ENCODE measurements at places on chromosomes 7 and 10.

- no peak for DNase-seq
Observed at GRCh38 chr10:51999096-51999495, 299.7 kb upstream of the CSTF2T start.

DNA sequence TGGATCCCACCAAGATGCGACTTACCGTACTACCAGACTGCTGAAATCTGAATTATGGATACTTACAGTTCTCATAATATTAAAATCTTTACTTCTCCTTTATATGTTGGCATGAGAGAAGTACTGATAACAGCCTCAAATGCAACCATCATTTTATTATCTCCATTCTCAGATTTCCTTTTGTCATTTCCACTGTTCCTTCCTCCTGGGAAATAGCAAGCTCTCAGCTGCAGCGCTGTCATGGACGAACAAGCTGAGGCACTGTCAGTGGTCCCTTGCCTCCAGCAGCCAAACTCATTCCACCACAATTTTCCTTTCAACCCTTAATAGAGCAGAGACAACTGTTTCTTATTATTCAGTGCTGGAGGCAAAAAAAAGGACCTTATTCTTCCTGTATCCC, 478.4 kb downstream of the ARL4A start:
- no peak for DNase-seq

- DNase-seq = no peak
Observed at GRCh38 chr7:148905093-148905666, 21.1 kb upstream of the EZH2 start.

DNA sequence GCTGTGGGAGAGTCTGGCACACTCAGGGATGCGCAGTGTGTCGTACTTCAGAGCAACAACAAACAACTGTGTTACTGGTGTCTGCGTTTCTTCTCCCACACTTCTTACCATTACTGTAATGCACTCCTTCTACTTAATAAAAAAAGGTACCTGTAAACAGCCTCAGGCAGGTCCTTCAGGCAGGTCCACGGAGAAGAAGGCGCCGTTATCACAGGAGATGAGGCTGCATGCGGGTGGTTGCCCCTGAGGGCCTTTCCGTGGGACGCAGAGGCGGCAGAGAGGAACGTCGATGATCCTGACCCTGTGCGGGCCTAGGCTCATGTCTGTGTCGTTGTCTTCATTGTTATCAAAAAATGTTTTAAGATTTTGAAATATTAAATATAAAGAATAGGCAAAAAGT, 29.4 kb downstream of the NKX6-2 start:
- no peak for DNase-seq

DNA sequence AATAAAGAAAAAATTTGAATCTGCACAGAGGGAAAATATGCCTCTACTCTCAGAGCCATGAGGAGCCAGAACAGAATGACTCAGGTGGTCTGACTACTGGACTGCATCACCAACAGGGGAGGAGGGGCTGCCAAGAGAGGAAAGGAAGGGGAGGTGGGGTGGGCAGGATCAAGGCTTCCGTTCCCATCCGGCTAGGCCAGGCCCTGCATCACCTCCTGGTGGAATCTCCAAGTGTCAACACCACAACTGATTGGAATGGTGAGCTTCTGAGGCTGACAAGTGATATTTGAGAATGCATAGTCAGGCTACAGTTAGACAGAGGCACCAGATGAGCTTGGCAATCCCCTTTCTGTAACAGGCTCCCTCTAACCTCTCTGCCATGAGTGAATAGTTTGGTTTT, 10.4 kb upstream of the GPR26 start:
- DNase-seq = peak; percentile 62

DNA sequence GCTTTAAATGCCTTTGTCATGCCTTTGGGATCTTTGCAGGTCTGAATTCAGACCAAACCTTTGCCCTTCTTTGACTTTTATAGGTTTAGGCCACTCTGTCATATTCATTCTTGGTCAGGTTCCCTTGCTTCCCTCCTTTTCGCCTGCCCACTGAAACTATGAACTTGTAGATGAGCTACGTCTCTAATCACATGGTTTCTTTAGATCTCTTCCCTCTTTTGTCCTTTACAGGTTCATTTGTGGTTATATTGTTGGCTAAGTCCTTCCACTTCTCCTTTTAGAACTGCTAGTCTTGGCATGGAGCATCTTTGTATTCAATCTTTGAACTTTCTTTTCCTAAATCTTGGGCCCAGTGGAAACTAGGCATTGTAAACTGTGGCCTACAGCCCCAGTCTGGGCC, 104.0 kb upstream of the ZEB1 start:
- no peak for DNase-seq

- no peak for DNase-seq
Observed at GRCh38 chr10:76185471-76186301, 754.3 kb downstream of the LRMDA start.

DNA sequence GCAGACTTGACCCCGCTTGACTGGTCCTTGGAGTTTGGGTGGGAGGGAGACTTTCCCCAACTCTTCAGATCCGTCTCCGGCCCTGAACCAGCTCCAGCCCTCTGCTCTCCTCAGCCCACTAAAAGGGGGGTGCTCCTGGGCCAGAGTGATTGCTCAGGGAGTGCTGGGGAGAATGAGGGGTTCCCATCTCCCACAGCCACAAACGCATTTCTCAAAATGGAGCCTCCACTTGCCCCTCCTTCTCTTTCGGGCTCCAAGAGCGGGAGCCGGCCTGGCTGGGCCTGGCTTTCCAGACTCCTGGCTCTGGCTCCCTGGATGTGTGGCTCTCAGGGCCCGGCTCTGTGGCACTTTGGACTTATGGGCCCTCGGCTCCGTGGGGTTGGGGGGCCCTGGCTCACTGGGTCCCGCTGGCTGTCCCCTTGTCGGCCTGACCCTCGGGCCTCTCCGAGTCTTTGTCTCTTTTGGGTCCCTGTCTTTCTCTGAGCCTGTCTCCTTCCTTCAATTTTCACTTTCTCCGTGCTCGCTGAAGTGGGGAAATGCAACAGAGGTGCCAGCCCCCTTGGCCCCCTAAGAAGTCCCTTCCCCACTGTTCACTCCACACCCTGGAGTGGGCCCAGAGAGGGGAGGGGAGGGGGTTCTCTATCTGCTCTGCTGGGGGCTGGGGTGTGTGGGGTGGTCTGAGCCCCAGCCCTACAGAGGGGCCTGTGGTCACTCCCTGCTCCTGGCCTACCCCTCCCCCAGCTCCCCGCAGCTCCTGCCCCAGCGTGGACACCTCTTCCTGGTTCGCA, 713 bp downstream of the LZTS2 start:
- peak; percentile 96 for DNase-seq

DNA sequence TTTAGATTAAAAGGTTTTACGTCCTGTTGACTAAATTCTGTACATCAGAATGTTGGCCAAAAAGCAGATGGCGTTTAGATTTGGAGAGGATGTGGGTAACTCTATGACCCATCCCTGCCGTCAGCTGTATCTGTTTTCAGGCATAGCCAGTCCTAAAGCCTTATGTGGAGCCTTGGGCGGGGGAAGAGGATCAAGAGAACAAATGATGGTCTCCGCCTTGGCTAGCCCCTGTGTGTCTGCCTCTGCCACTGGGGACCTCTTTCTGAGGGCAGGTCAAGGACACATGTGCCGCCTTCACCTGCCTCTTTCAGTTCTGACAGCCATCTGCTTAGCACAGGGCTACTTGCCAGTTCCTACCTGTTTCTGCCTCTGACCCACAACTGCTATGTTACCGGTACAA, 24.1 kb downstream of the PDSS1 start:
- DNase-seq = no peak

DNA sequence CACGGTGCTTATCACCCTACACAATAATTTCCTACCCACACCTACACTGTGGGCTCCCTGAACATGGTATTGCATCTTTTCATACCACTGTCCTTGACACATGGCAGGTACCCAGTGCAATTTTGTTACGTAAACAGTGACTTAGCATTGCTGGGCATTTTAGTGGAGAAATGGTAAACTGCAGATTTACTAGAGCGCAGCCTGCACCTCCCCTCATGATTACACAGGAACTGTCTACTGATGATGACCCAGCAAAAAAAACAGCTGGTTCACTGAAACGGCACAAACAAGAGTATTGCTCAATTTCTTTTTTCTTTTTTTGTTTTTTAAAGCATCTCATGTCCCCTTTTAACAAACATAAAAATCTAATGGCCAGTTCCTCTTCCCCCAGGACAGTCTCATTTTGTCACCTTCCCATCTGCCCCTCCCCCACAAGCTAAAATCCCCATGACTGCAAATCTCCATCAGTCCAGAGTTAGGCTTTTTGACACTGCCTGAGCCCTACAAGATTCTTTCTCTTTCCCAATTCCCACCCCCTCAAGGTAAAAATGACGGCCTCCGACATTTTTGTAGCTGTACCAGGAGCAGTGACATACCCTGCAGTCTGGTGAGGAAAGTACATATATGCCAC, 2.8 kb downstream of the ZNF746 start:
- no peak for DNase-seq

DNA sequence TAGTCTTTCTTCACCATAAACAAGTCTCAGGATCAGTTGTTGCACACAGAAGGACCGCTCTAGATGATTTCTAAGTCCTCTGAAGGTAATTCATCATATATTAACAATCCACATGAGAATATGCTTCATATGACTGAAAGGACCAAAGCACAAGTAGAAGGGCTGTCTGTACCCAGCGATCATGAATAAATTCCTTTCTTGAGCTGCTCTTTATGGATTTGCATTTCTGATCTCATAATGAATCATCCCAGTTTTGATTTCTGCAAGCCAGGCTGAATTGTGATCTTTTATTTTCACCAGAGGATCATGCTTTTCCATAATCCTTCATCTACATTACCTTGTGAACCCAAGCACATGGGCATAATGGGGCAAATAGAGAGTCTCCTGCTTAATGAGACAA, 675.6 kb downstream of the MAGI2 start:
- no peak for DNase-seq

DNA sequence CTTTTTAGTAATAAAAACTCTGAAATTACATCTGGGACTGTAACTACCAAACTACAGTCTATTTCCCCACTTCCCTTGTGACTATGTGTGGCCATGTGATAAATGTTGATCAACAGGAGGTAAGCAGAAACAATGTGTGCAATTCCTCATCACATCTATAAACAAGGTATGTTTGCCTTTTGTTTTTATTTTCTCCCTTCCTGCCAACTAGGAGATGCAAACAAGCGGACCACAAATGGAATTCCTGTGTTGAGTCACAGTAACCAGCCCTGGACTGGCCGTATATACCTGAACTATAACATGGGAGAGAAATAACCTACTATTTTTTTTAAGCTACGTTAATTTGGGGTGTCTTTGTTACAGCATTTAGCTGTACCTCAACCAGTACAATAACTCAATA, 52.5 kb downstream of the SCRN1 start:
- DNase-seq = no peak

GRCh38 chr7:96822824-96823223, 113.2 kb upstream of the SEM1 start:
- DNase-seq = no peak

GRCh38 chr10:43135064-43135463, 3.2 kb upstream of the CSGALNACT2 start:
- no peak for DNase-seq

GRCh38 chr10:71323407-71323806, 4.3 kb downstream of the SLC29A3 start:
- peak; percentile 94 for DNase-seq

DNA sequence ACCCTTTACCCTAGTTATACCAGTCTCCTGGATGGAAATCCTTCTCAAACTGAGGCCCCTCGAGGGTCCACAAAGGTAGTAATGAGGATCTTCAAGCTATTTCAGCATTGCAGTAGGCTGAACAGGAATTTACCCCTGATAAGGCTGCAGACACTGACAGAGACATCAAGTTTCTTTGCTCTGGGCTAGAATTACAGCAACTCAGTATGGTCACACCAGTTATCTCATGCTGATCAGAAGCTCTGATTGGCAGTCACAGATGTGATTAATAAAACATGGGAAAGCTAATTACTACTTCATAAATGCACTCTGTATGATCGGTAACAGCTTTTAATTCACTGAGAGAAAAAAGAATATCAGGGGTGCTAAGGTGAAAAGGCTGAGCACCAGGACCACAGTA, 30.6 kb downstream of the FAM204A start:
- DNase-seq = no peak

Measured in osteoblast (primary cell).